Sigmoid colon (tissue), 7 donors: ENCODE measurements at places on chromosomes 16 and 17. TPM values are rescaled to one million over a fixed set of nuclear protein-coding genes. Genes with fewer than 3 reads are reported as not detected.

The SYNGR2 gene
- polyA plus RNA-seq = 37.2 TPM

The TAC4 gene
- polyA plus RNA-seq = 3.6 TPM

The PMFBP1 gene
- polyA plus RNA-seq = 2.5 TPM

The OTOA gene
- polyA plus RNA-seq = 0.46 TPM

The EPN3 gene
- 23.4 TPM for polyA plus RNA-seq

The TP53TG3C gene
- not detected for polyA plus RNA-seq

The AANAT gene
- polyA plus RNA-seq = not detected

The CCL4L2 gene
- polyA plus RNA-seq = 0.58 TPM

The ABCA5 gene
- 2.5 TPM for polyA plus RNA-seq

The HS3ST3B1 gene
- polyA plus RNA-seq = 0.60 TPM

The GPRC5C gene
- 40.8 TPM for polyA plus RNA-seq

The KRTAP9-4 gene
- not detected for polyA plus RNA-seq
